ENCODE measurements at places on chromosomes 5 and 9.
A peak's percentile ranks its signal among the peaks of the same experiment; 100 is the strongest.

- DNase-seq = no peak
Observed at GRCh38 chr5:133963493-133964128, 4.8 kb downstream of the C5orf15 start.

DNA sequence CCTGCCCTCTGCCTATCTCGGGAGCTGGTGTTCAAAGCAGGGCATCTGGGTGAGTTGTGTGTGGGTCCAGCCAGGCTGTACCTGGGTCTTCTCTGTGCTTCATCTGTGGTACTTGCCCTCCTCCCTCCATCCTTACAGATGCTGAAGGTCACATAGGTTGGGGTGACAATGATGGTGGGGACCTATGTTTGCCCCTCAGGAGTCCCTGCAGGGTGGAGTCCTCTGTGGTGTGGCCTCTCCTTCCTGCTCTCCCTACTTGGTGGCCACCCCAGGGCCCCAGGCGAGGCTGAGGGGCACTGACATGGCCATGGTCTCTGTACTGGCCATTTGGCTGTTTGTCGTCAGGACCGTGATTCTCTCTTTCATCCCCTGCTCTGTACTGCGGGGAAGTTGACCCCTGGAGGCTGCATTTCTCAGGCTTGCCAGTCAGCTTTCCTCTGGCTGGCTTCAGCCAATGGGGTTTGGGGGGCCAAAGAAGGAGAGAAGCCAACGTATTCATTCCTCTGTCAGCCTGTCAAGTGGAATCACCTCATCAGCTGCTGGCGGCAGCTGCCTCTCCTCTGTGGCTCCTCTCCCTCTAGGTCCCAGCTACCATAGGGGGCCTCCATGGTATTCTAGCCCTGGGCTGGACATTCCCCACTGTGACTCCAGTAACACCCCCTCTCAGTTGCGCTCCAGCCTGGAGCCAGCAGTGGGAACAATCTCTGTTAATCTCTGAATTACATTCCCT lies 4.6 kb downstream of the DCANP1 start:
- DNase-seq = no peak

- DNase-seq = no peak
Observed at GRCh38 chr9:13001989-13002580, 227.3 kb downstream of the LURAP1L start.

GRCh38 chr9:131728961-131729360 lies 10.9 kb downstream of the RAPGEF1 start:
- peak; percentile 42 for DNase-seq

- DNase-seq = no peak
Observed at GRCh38 chr9:126581893-126582292, 31.8 kb upstream of the LMX1B start.

DNA sequence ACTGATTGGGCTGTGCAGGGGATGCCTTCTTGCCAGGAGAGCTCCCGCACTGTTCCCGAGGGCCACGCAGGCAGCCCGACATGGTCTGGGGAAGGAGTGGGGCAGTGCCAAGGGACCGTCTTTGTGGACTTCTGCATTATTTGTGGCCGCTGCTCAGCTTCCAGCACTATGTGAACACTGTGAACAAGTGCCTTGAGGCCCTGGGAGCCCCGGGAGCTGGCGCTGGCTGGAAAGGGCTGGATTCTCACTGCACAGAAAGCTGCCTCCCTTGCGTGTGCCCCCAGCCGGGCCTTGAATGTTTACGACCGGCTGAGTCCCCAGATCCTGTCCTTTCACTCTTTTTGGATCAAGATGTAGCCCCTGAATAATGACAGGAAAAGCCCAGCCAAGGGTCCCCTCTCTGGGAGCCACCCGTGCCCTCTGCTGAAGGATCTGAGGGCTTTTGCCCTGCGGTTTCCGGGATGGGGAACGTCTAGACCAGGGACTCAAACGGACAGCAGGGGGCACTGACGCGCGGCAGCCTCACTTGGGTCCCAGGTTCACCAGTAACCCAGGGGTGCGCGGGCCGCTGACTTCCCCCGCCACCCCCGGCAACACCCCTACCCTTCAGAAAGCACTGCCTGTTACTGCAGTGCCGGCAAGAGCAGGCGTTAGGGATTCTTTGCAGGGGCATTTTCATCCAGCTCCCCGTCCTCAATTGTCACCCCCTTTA lies 98.9 kb upstream of the FCN2 start:
- no peak for DNase-seq

DNA sequence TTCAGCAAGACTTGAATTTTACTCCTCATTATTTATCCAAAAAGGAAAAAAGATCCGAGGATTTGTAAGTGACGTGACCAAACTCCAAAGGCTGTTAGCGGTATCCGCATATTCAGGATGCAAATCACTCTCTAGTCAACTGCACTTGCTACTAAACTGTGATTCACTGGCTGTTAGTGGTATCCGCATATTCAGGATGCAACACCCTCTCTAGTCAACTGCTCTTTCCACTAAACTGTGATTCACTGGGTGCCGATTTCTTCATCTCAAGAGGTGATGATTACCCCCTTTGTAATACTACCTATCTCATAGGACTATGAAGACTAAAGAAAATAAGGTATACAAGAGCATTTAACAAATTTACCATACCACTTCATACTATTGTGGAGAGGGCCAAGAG lies 5.7 kb downstream of the MAPKAP1 start:
- no peak for DNase-seq

DNA sequence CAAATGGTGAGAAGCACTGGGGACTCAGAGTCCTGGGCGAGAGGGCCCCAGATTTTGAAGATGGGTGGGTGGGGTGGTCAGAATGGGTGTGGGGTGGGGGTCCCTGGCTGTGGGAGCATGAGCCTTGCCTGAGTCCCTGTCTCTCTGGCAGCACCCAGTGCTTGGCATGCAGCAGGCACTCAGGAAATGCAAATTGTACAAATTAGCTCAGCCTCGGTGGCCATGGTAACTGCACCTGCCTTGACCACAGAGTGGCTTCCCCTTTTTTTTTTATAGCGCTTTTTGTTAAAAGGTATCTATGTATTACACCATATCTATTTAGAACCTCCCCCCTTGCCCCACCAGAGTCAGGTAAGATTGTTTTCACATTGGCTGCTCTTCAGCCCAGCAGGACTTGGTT lies 19.2 kb upstream of the PITX1 start:
- DNase-seq = no peak

DNA sequence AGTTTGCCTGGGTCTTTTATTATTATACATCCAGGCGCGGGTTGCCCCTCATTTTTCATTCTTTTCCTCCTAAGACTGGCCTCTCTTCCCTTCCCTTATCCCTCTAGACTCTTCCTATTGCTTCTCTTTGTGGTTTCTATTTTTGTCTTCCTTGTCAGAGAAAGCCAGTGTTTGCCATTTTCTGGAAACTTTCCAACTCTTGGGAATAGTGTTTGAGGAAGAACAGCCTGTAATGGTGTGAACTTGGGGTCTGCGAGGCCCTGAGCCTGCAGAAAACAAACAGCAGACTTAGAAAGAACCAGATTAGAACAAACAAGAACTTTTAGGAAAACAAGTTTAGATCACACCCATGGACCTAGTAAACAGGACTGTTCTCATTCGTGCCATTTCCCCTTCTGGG lies 15.5 kb downstream of the PRKACG start:
- DNase-seq = no peak

DNA sequence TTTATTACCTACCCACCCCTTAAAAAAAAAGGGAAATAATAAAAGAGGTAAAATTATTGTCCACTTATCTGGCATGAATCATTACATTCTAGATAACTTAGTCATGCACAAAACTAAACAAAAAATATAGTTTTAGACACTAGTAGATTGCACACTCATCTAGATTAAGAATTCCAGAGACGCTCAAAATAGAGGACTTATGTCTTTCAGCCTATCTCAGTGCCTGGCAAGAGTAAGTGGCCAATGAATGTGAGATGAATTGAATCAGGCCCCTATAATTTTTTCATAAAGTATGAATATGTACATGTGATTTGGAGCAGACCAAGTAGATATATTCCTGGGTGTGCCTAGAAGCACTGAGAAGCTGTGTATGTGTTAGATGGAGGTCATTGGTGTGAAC lies 2.0 kb upstream of the RXFP3 start:
- DNase-seq = no peak

DNA sequence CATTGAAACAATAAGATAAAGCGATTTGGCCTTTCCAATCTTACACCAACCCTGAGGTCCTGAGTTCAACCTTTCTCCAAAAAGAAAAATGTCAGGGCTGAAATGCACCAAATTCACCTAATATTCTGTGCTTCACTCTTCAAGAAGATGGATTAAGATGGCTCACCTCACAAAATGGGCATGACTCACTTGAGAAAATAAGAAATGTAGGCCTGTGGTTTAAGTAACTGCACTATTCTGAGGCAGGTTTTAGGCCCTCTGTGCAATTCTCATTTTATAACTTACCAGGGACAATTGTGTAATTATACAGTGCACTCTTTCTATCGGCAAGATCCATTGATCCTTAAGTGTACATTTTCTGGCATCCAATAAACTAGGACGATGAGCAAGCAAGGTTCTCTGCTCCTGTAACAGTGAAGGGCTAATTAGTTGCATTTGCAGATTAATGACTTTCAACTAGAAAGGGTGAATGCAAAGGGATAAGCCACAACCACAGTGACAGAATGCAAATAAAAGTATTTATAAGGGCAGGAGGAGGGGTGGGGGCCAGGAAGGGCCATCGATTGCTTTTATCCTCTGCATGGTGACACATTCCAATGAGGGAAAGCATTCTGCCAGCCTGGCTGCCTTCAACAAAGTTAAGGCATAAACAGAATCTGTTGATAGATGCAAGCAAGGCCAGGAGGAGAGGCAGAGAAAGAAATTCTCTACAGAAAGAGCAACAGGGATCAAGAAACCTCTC lies 214.5 kb downstream of the CAAP1 start:
- DNase-seq = no peak

- DNase-seq = no peak
Observed at GRCh38 chr5:94692581-94692980, 74.1 kb downstream of the SLF1 start.

DNA sequence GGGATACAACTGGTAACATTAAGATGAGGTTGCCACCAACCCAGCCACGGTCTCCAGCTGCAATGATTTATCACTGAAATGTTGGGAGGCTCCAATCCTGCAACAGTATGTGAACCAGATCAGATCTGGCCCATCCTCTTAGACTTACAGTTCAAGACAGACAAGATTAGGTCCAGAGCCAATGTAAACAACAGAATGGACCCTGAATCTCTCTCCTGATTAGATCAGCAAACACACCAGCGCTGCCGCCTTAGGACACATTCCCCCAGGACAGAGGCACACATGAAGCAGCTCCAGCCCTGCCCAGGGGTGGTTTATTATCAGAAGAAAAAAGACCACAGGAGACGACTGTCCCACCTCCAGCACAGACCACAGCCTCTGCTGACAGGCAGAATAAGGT lies 82.1 kb downstream of the SLIT3 start:
- peak; percentile 8 for DNase-seq

- DNase-seq = no peak
Observed at GRCh38 chr5:19886123-19886917, 101.7 kb downstream of the CDH18 start.

GRCh38 chr5:92017776-92018175 lies 634.7 kb upstream of the ARRDC3 start:
- no peak for DNase-seq

- DNase-seq = no peak
Observed at GRCh38 chr5:122154910-122155309, 25.6 kb downstream of the ZNF474 start.

- no peak for DNase-seq
Observed at GRCh38 chr5:150780187-150780692, 1.7 kb downstream of the SMIM3 start.

DNA sequence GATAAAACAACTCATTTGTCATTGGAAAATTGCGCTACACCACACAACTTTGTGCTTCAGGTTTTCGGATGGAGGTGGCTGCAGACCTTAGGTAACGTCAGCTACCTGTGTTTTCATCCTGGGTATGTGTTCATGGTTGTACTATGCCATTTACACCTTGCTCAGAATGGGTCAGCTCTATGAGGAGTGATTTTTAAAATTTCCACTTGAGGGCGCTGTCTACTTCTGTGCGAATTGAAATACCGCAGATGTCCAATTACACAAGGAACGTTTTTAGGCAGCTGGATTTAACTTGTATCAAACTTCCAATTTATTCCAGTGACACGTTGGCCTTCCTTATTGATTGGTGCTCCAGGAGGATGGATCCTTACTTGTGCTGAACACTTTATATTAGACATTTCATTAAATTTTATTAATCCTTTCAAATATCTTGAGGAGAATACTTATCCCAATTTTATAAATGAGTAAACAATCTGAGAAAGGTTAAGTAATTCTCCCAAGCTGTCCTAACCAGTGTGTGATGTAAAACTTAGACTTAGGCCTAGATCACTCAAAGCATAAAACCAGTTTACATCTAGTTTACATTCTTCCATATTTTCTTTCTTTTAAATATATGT lies 23.4 kb downstream of the DMRTA1 start:
- DNase-seq = peak; percentile 4

- DNase-seq = peak; percentile 97
Observed at GRCh38 chr5:124628721-124629596, 117.5 kb downstream of the ZNF608 start.
